ENCODE measurements at places on chromosomes 4 and X.

GRCh38 chr4:71259911-71260331 is 78.9 kb upstream of the SLC4A4 start:
- DNase-seq, result peak; percentile 85

- DNase-seq, result no peak
Observed at GRCh38 chr4:10741961-10742699, 57.6 kb upstream of the CLNK start.

- DNase-seq, result no peak
Observed at GRCh38 chr4:8874896-8875680, 3.4 kb upstream of the HMX1 start.

DNA sequence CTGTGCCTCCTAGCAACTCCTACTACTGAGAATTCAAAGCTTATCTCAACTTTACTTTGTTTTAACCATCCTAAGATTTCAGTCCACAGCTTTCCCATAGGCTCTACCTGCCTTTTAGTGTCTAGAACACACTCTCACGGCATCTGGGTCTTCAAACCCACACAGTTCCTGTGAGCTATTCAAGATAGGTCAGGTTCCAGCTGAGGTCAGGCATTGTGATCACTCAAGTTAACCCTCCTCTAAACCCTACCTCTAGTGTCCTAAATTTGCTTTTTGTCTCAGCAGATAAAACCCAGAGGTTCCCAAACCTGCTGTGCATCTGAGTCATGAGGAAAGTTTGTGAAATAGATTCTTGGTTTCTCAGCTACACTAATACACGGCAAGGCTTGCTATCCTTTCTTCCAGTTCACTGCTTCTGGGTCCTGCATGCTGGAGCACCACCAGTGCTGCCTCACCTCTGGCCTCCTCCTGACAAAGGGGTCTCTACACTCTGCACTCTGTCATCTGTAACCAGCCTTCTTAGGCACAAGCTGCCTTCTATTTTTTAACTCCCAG is 324.6 kb upstream of the MAGEB2 start:
- DNase-seq, result no peak

DNA sequence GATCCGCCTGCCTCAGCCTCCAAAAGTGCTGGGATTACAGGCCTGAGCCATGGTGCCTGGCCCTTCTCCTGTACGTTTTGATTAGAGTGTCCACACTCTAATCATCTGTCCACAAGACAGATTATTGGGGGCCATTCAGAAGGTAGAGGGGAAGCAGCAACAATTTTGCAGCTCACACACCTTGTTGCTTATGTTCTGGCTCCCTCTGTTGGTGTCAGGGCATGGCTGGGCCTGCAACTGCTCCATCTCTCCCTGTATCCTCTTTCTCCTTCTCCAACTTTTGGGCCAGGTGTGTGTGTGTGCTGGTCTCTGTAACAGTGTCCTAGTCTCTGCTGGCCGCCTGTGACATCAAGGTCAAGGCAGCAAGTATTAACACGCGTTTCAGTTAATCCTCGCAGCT is 125.5 kb upstream of the MBNL3 start:
- no peak for DNase-seq

DNA sequence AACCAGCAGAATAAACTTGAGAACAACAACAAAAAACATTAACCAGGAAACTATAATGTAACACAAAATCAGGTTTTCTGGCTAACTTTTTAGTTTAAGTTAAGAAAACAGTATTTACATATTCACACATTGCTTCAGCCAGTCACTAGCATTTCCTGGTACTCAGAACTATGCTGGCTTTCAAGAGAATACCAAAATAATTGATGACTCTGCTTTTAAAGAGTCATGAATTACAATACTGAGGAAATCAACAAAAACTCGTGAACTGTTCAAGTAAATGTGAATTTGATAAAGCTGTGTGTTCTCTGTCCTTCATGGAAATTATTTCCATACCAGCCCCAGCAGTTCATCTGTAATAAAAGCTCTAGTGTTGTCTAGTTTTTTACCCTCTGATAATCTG is 27.4 kb downstream of the PRSS12 start:
- no peak for DNase-seq

DNA sequence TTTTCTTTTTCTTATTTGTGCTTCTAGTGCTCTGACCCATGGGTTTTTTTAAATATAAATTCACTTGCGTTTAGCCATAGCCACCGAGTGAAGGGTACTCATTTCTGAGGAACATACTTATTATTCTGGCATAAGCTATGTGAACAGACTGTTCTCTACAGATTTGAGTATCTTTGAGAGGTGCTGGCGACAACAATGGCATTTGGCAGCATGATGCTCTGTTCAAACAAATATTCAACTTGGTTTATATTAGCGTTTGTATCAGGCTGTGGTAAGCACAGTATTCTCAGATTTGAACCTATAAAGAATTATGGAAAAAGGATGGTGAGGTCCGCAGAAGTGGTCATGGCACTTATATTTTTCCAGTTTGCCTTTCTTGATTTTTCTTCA is 108.7 kb upstream of the LIMCH1 start:
- no peak for DNase-seq

GRCh38 chr4:186449954-186450353 is 105.4 kb downstream of the MTNR1A start:
- no peak for DNase-seq

Data from inflammatory macrophage (primary cell).